Smooth muscle cell of bladder (primary cell): ENCODE measurements at places on chromosomes 3 and 15. TPM values are rescaled to one million over a fixed set of nuclear protein-coding genes. Genes with fewer than 3 reads are reported as not detected.

The COL6A5 gene
- total RNA-seq = not detected in 2 replicates

The SMC4 gene
- 30.3 and 43.2 TPM in 2 replicates for total RNA-seq

The RBSN gene
- total RNA-seq = 19.3 and 22.0 TPM in 2 replicates

The LAMB2 gene
- 458 and 626 TPM in 2 replicates for total RNA-seq

The GLDN gene
- total RNA-seq = 26.8 and 75.1 TPM in 2 replicates

The STRA6 gene
- total RNA-seq = 4.8 and 8.5 TPM in 2 replicates

The CELSR3 gene
- 1.00 and 1.6 TPM in 2 replicates for total RNA-seq

The IQCH gene
- total RNA-seq = 3.2 and 3.3 TPM in 2 replicates

The SNURF gene
- 47.5 and 51.8 TPM in 2 replicates for total RNA-seq

The SLC28A1 gene
- total RNA-seq = not detected in 2 replicates

The PLSCR5 gene
- total RNA-seq = not detected in 2 replicates

The P2RY12 gene
- total RNA-seq = 0.28 and 0.46 TPM in 2 replicates

The CCR9 gene
- total RNA-seq = not detected in 2 replicates

The METTL6 gene
- total RNA-seq = 27.0 and 30.9 TPM in 2 replicates

The ALG1L2 gene
- 0.43 TPM in 1 of 2 replicates, not detected in the other for total RNA-seq

The CCR1 gene
- total RNA-seq = 0.57 and 1.3 TPM in 2 replicates

The FBXO40 gene
- not detected in 2 replicates for total RNA-seq

The EPHB1 gene
- total RNA-seq = 0.28 and 0.74 TPM in 2 replicates

The LRRC31 gene
- total RNA-seq = not detected in 2 replicates

The RYK gene
- 85.5 and 109 TPM in 2 replicates for total RNA-seq

The UQCRC1 gene
- 241 and 286 TPM in 2 replicates for total RNA-seq

The MESP1 gene
- 0.09 and 0.28 TPM in 2 replicates for total RNA-seq

The LMAN1L gene
- not detected in 2 replicates for total RNA-seq

The XCR1 gene
- under 0.01 TPM in 2 replicates for total RNA-seq

The PRR23E gene
- not detected in 2 replicates for total RNA-seq

The VIPR1 gene
- not detected in 2 replicates for total RNA-seq

The SKOR1 gene
- total RNA-seq = under 0.01 and 0.09 TPM in 2 replicates

The LRRFIP2 gene
- total RNA-seq = 35.1 and 41.6 TPM in 2 replicates

The CFAP161 gene
- total RNA-seq = not detected in 2 replicates

The SEMA6D gene
- 13.4 and 22.9 TPM in 2 replicates for total RNA-seq

The GOLGA8G gene
- under 0.01 TPM in 1 of 2 replicates, not detected in the other for total RNA-seq

The SPTBN5 gene
- total RNA-seq = 0.14 and 0.18 TPM in 2 replicates

The EPHA3 gene
- 3.9 and 5.7 TPM in 2 replicates for total RNA-seq

The CHST13 gene
- 0.09 TPM in 1 of 2 replicates, not detected in the other for total RNA-seq

The ANP32A gene
- 24.6 and 35.2 TPM in 2 replicates for total RNA-seq

The C3orf20 gene
- total RNA-seq = under 0.01 and 0.09 TPM in 2 replicates

The LIPH gene
- total RNA-seq = not detected in 2 replicates

The LRRC34 gene
- total RNA-seq = 1.1 and 1.4 TPM in 2 replicates

The MASP1 gene
- 203 and 319 TPM in 2 replicates for total RNA-seq

The PRR20G gene
- not detected in 2 replicates for total RNA-seq

The TMOD2 gene
- total RNA-seq = 4.8 and 6.6 TPM in 2 replicates
